HFFc6 (cell line): ENCODE measurements at places on chromosomes 2 and 18. TPM values are rescaled to one million over a fixed set of nuclear protein-coding genes. Genes with fewer than 3 reads are reported as not detected.

- no peak for DNase-seq
These were observed 108.2 kb upstream of the CTDP1 start for GRCh38 chr18:79571211-79572092.

The RGPD6 gene
- 13.7 to 20.2 TPM (median 16.6 TPM) in 3 replicates for total RNA-seq

- DNase-seq, result no peak
These were observed 142.3 kb upstream of the LRRTM4 start for GRCh38 chr2:77664491-77664890.

GRCh38 chr2:188966079-188966571 lies 8.0 kb upstream of the COL3A1 start:
- no peak for DNase-seq

- DNase-seq, result no peak
These were observed 171.5 kb downstream of the KCNS3 start for GRCh38 chr2:18050001-18050400.

DNA sequence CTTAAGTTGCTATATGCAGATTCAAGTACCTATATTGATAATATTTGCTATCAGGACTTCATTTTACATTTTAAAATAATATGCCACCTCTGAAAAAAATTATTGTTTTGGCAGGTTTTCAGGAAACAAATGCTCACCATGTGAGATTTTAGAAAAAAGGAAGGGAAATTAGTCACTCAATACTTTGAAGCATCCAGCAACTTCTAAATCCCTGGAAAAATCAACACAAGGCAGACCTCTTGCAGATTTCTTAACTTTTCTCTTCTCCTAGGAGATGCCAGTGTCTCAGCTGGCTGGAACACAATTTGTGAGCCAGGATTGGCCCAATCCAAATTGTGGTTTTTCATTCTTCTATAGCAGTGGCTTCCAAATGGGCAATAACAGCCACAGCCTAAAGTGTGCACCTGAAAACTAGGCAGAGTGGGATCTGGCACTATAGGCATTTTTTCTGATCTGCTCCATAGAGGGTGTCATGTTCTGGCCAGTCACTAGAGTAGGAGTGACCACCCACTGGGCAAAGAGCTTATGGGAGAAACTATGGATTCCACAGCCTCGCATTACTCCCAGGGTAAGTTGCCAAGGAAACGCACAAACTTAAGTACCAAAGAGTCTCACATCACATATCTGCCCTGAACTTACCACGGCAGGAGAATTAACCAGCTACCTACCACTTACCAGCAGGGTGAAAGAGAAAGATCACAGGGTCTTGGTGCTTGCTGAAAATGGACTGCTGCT lies 28.1 kb upstream of the THOC1 start:
- no peak for DNase-seq
